ENCODE measurements at places on chromosomes 12 and 14. TPM values are rescaled to one million over a fixed set of nuclear protein-coding genes. Genes with fewer than 3 reads are reported as not detected.

- peak; percentile 58 for DNase-seq
Measured at GRCh38 chr14:44846232-44846824, 115.4 kb downstream of the KLHL28 start.

- no peak for DNase-seq
Measured at GRCh38 chr12:112962561-112962960, 15.8 kb upstream of the OAS2 start.

DNA sequence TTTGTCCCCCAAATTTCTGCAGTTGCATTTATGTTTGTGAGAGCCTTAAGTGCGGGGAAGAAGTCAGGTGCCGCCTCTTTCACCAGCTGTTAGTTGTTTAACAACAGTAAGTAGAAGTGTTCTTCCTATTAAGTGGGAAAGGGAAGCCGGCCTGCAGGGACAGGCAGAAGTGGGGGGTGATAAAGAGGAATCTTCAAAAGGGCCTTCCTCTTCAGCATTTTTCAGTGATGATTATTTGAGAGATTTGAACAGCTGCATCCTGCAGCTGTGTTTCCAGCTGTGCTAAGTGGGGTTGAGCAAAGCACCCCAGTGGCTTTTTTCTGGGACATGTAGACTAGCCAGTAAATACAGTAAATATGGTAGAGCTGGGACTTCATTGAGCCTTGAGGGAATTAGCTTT is 32.1 kb upstream of the SLC38A1 start:
- DNase-seq: peak; percentile 18

- DNase-seq: no peak
Measured at GRCh38 chr14:67547224-67547780, 14.2 kb downstream of the PLEKHH1 start.

- DNase-seq: no peak
Measured at GRCh38 chr14:29587761-29588470, 339.7 kb downstream of the PRKD1 start.

DNA sequence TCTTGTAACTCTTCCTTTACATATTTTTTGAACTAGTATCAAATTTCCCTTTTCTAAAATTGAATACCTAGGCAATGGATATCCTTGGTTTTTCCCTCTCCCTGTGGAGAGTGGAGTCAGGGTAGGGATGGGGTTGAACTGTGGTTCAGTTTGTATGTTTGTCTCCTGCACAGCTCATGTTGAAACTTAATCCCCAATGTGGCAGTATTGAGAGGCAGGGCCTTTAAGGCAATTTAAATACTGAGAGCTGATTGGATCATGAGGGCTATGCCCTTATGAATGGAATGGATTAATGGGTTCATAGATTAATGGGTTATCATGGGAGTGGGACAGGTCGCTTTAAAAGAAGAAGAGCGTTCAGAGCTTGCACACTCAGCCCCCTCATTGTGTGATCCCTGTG is 127.2 kb upstream of the RGS6 start:
- no peak for DNase-seq

DNA sequence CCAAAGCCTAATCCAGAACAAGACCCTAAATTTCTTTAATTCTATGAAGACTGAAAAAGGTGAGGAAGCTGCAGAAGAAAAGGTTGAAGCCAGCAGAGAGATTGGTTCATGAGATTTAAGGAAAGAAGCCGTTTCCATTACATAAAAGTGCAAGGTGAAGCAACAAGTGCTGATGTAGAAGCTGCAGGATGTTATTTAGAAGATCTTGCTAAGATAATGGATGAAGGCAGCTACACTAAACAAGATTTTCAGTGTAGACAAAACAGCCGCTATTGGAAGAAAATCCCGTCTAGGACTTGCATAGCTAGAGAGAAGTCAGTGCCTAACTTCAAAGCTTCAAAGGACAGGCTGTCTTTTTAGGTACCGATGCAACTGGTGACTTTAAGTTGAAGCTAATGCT is 65.4 kb upstream of the AMIGO2 start:
- no peak for DNase-seq

DNA sequence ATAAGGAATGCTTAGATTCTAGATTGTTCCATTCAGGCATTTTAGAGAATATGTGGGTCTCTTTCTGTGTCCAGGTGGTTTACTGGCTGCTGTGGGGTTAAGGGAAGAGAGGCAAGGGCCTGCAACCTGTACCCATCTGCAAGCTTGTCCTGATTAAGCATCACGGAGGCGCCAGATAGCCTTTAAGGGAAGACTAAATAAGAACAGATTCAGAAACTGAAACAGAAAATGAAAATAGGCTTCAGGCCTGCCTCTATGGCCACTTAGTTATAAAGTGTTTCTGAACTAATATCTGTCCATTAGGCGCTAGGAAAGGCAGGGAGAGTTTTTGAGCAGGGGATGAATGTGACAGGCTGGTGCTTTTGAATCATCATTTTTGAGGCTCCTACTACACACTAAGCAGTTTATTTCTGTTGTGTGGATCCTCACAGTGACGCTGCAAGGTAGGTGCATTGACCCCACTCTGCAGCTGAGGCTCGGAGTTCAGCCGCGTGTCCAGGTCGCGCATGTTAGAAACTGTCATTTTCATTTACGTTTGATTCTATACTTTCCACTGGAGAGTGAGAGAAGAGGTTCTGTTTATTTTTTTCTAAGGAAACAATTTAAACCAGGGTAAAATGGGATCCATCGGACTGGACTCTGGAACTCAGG is 47.4 kb downstream of the SLC6A12 start:
- DNase-seq: no peak

The KRT2 gene
- 2.2 TPM for polyA plus RNA-seq

The ARF3 gene
- polyA plus RNA-seq: 104 TPM

The SPTSSA gene
- polyA plus RNA-seq: 36.8 TPM

All from small intestine (tissue), 16 donors.